ENCODE measurements at places on chromosomes 7 and 10.

- DNase-seq, result peak; percentile 7
Observed at GRCh38 chr10:129740532-129741279, 223.4 kb downstream of the EBF3 start.

DNA sequence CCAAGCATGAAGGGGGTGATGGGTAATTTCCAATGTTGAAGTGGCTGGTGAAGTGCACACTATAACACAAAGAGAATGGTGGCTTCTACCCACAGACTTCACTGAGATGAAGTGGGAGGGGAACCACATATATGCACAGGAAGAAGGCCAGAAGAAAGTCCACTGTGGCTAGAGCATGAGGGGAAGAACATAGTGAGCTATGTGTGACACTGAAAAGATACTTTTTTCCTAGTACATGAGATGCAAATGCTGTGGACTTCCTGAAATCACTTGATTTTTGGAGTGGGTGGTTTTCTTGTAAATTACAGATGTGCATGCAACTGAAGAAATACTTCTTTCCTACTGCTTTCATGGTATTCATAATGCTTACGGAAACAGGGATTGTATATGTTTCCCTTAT lies 115.6 kb upstream of the PHYHIPL start:
- no peak for DNase-seq

DNA sequence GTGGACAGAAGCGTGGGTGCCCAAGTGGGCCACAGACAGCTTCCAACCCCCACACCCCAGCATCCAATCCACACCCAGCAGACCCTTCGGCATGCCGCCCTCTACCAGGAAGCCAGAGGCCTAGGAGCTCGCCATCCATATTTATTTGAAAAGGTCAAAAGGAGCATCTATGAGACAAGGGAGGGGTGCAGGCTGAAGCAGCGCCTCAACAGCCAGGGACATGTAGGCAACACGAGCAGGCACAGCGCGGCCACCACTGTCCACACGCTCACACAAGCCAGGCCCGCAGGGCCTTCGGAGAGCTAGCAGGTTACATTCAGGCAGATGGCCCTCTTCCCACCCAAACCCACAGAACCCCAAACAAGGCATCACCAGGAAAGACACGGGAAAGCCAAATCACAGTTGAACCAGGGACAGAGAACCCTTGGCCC lies 34.6 kb downstream of the PSAP start:
- no peak for DNase-seq

- no peak for DNase-seq
Observed at GRCh38 chr7:41475801-41476459, 227.0 kb downstream of the INHBA start.

DNA sequence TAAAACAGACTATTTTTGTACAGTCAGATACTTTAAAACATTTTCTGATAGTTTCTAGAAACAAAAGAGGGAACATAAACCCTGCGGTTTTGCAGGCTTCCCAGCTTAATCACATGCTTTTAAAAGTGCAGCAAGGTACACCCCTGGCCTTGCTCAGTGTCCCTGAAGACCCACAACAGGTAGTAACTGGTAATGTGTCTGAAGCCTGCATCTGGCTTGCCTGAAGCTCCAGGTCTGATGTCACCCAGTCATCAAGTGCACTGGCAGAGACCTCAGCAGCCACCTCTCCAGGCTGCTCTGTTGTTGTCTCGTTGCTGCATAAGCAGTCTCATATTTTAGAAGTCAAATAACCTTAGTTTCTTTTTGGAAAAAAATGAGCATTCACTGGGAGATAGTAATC lies 376.1 kb upstream of the MTPN start:
- no peak for DNase-seq

Data from D341Med (cell line).